ENCODE measurements at places on chromosomes 4 and X.

- peak; percentile 65 for DNase-seq
Observed at GRCh38 chr4:176340871-176341685, 21.3 kb downstream of the SPCS3 start.

DNA sequence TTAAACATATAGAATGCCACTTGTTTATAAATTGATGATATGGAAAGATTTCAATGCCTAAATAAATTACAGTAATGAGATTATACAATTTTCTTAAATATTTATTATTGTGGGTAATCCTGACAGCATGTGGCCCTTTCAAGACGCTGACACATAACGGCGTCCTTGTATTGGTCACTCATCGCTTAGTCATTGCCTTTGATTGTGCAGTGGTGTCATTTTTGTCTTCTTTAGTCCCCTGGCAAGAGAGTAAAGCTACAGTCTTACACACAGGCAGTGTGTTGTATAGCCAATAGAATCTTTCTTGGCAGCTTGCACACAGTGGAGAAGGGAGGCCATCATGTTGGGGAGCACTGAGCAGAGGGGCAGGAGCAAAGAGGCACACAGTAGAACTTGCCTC, 361.8 kb upstream of the GALNT7 start:
- no peak for DNase-seq

- peak; percentile 2 for DNase-seq
Observed at GRCh38 chr4:52192721-52193135, 141.6 kb downstream of the SPATA18 start.

DNA sequence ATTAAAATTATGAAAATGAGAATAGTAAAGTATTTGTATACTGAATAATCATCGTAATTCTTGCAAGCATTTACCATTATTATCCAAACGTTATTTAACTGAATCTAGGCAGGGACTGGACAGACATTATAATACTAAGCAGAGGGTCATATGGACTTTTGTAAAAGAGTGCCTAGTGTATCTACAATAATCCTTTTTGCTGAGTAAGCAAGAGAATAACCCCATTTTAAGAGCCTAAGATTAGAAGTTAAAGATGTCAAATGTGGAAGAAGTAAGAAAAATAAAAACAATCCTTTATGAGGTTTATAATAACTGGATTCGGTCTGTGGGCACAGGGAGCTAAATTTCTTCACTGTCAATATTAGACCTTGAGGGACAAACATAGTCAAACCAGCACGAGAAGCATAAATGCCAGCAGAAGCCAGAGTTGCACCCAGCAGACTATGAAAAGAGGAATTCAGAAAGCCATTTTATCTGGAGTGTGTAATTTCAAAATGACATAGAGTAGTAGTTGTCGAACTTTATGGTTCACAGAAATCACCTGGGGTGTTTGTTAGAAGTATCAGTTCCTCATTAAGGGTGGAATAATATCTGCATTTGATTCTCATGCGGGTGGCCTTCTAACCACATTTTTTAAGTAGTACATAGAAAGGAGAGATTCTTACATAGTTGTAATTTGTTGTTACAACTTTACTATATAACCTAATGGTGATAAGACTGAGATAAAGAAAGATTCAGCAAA, 39.7 kb upstream of the DCLK2 start:
- DNase-seq: no peak

- no peak for DNase-seq
Observed at GRCh38 chr4:61517144-61517543, 317.0 kb downstream of the ADGRL3 start.

DNA sequence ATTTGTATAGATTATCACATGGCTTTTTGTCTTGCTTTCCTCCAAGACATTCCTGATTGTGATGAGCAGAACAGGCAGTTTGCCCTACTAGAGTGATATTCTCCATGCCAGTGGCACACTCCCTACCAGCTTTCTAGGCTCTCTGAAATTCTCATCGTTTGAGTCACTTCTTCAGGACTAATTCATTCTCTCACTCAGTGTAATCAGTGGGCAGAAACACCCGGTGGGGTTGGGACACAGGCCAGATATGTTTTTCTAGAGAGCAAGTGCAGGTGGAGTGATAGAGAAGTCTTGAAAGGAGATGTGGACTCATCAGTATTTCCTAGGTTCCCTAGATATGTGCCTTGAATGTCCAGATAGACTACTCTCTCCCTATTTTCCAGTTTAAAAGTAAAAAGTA, 13.1 kb downstream of the RAB33A start:
- DNase-seq: no peak

- peak; percentile 34 for DNase-seq
Observed at GRCh38 chr4:5710065-5710960, 688 bp upstream of the EVC start.

DNA sequence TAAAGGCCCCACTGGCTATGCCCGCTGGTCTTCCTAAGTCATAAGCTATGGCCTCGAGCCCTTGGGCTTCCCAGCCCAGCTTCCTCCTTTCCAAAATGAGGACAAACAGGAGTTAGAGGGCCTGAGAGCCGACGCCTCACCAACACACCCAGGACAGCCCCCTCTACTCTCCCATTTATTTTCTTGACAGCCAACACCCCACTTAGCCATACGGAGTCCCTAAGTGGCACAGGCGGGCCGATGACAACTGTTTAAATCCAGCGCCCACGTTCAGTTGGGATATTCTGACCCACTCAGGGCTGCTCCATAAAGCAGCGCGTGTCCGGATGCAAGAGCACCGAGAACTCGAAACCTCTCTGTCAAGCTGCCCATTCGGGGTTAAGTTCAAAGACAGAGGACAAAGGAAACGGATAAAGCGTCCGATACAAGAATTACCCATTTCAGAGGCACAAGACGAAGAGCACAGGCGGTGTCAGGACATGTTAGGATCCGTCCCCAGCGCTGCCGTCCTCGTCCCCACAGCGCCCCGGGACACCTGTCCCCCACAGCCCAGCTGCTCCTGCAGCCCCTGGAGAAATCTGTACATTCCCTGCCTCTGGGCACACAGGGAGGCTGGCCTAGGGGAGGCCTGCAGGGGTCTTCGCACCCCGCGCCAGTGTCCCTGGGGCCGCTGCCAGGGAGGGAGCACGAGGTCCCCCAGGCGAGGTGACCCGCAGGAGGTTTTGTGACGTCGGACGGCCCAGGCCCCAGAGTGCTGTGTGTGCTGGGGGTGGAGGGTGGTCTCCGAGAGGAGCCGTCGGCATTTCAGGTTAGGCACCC, 1.2 kb downstream of the PRKX start:
- DNase-seq: no peak

DNA sequence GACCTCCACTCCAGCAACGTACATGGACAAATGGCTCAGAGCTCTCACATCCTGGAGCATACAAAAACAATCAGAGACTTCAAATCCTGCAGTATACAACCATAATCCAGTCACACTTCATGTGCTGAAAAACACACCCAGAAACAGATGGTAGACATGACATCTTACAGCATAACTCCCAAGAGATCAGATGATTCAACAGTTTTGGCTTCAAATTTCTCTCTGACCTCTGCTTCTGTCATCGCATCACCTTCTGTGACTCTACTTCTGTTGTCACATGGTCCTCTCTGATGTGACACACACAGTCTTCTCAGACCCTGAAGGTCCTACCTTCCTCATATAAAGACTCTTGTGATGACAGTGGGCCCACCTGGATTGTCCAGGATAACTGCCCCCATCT, 18.5 kb downstream of the SUV39H1 start:
- no peak for DNase-seq

- no peak for DNase-seq
Observed at GRCh38 chr4:80913381-80913780, 117.1 kb upstream of the BMP3 start.

GRCh38 chr4:134200811-134201215, 776 bp downstream of the PABPC4L start:
- DNase-seq: no peak

DNA sequence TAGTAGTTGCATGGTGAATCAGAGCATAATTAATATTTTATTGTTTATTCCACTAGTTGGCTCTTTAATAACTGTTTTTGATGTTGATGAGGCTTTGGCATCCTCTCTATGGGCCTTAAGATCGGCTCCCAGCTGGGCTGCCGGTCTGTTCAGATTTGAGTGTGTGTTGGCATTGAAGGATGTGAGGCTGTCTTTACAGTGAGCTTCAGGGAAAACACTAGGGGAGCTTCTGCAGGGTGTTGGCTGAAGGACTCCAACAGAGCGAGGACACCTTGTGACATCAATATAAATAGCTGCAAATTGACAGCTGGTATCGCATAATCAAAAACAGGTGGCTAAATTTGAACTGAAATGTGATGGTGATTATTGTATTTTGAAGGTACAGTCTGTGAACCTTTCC, 322.0 kb downstream of the FSTL5 start:
- DNase-seq: no peak
